CD4-positive, alpha-beta memory T cell (primary cell): ENCODE measurements at places on chromosomes 6 and 20.

GRCh38 chr20:25011831-25012241 is 19.3 kb upstream of the APMAP start:
- no peak for DNase-seq

DNA sequence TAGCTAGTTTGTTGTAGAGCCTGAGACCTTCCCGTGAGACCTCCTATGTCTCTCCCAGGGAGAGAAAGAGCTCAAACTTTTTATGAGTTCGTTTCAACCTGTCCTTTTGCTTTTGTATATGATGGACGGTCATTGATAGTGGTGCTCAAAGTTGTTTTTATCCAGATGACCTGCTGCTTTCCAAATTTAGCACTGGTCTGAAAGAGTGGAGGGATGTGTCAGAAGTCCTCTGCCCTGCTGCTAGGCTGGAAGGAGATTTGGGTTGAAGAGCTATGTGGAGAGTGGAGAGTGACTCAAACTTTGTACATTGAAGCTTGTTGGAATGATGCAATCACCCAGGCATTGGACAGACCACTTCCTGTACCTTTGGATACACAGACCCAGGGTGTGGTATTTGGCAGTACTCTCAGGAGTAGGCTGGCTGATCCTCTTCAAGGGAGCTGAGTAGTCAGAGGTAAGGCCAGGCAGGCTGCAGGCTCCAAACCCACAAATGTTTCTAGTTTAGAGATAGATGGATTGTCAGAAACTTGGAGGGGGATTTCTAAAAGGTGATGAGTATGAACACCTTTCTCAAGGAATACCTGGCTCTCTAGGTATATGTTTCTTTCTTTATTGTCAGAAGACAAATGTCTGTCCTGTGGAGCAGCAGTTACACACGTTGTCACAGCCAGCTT is 49.4 kb upstream of the RREB1 start:
- no peak for DNase-seq

DNA sequence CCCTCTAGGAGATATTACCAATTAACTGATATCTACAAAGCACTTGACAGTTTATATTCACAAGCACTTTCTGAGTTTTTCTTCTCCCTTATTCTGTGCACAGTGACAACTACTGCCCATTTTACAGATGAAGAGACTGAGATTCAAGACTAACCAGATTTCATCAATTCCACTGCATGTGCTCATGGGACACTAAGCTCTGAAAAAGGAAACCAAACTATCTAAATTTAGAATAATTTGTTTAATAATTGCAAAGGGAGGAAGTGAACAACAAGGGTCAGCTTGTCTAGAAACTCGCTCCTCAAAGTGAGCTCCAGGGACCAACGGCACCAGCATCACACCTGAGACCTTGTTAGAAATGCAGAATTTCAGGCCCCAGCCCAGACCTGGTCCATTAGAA is 50.8 kb upstream of the MYLIP start:
- DNase-seq = no peak

DNA sequence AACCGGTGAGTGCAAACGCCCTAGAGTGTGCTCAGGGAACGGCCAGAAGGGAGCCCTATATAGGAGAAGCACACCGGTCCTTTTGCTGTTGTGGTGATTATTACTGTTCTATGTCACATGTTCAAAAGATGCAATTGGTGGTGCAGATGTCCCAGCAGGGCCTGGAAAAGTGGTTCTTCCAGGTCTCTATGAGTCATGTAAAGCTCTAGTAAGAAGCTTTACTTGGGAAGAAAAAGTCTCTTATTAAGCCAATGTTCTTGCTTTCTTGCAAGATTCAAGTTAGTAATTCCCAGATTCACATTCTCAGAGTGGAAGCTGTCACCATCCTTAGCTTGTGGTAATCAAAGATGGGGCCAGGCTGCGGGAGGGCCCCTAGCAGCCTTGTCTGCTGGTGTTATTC is 23.3 kb downstream of the EDN3 start:
- DNase-seq = no peak

DNA sequence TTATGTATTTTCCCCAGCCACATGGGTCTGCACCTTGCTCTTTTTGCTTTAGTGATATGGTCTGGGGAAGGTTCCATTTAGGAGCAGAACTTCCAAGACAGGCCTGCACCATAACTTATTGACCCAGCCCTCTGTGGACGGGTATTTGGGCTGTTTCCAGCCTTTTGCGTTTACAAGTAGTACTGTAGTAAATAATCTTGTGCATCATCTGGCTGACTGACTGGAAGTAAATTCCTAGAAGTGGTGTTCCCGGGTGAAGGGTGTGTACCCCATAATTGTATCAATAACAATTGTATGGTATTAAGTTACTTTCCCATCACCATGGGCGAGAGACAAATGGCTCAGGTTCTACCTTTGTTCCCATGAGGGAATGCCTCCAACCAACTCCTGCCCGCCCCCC is 31.6 kb downstream of the SPDEF start:
- no peak for DNase-seq

GRCh38 chr20:43151901-43152300 is 37.8 kb downstream of the PTPRT start:
- no peak for DNase-seq

GRCh38 chr6:151059612-151060095 is 180.1 kb upstream of the AKAP12 start:
- no peak for DNase-seq
